ENCODE measurements at places on chromosomes 7 and 10. TPM values are rescaled to one million over a fixed set of nuclear protein-coding genes. Genes with fewer than 3 reads are reported as not detected.

The HECW1 gene
- 3.1 TPM for total RNA-seq

The AKR1E2 gene
- total RNA-seq: 13.9 TPM

The MSS51 gene
- 0.85 TPM for total RNA-seq

The LMBR1 gene
- total RNA-seq: 51.6 TPM

The CYP2C9 gene
- not detected for total RNA-seq

The CTTNBP2 gene
- 0.28 TPM for total RNA-seq

The CYP2E1 gene
- total RNA-seq: 0.37 TPM

The COX15 gene
- 38.1 TPM for total RNA-seq

The TRPV5 gene
- total RNA-seq: not detected

The ZNF775 gene
- 6.7 TPM for total RNA-seq

The TMEM184A gene
- total RNA-seq: 0.09 TPM

The CYP2W1 gene
- total RNA-seq: 0.14 TPM

The PVRIG gene
- not detected for total RNA-seq

The PAPOLB gene
- total RNA-seq: 0.14 TPM

The LOXL4 gene
- total RNA-seq: 32.9 TPM

The NUTM2E gene
- under 0.01 TPM for total RNA-seq

The IPMK gene
- total RNA-seq: 5.3 TPM

The SORBS1 gene
- total RNA-seq: 1.5 TPM

The FAM131B gene
- 1.00 TPM for total RNA-seq

The IL6 gene
- 40.0 TPM for total RNA-seq

The ALKBH4 gene
- total RNA-seq: 10.0 TPM

The ZNF467 gene
- 0.28 TPM for total RNA-seq

Measured in smooth muscle cell of bladder (primary cell).